HFF-Myc (cell line): ENCODE measurements at places on chromosomes 12 and 14.

DNA sequence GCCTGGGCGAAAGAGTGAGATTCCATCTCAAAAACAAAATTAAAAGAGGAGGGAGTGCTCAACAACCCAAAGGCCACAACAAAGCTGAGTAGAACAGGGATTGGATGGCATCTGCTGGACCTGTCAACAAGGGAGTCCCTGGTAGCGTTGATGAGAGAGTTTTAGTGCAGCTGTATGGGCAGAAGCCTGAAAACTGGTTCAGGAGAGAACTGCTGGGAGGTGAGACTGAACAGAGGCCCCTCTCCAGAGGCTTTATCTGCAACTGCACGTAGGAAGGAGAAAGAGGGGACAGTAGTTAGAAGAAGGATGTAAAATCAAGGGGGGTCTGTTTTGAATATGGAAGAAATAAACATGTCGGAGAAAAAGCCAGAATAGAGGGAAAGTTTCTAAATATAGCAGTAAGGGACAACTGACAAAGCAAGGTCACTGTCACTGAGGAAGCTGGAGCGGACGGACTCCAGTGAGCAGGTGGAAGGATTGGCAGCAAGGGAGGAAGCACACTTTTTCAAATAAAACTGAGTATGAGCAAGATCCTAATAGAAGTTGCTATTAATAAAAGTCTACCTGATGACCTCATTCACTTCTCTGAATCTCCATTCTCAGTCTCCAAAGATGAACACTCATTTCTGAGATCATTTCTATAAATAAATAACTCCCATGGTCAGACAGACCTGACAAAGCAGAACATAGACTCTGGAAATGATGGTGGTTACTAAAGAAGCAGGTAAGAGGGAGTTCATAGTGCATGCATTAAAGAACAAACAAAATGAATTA lies 11.8 kb upstream of the ATF1 start:
- no peak for DNase-seq

DNA sequence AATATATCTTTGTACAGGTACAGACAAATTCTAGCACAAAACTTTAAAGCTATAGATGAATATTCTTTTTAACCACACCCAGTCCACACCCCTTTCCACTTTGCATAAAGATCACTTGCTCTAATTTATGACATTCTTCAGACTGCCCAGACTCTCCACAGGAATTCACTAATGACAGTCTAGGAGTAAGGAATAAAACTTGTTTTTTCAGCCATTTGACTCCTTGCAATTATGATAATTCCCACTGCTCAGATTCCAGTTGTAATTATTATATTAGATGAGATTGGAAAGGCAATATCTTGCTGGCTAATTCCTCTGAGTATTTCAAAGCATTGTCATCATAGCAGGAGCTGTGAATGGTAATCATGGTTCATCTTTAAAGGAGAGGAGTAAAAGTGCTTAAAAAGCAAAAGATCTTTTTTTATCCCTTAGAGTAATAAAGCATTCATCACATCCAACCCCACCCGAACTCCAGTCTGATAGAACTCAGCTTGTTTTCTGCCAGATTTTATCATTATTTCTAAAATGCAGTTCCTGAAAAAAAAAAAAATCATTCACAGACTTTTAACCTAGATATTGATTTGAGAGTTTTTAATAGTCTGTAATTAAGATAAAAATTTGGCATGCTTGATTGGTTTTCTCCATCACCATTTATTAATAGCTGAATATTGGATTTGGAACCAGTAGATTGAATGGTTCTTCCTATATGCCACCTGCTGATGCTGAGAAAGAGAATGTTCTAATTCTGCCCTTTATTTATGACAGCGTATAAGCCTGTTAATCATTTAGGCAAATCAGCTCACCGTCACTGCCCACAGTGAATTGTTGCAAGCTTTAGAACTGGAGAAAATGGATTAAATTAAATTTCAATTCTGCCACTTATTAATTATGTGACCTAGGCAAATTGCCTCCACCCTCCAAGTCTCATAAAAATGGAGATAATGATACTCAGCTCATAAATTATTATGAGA lies 93.9 kb upstream of the RASSF8 start:
- no peak for DNase-seq

DNA sequence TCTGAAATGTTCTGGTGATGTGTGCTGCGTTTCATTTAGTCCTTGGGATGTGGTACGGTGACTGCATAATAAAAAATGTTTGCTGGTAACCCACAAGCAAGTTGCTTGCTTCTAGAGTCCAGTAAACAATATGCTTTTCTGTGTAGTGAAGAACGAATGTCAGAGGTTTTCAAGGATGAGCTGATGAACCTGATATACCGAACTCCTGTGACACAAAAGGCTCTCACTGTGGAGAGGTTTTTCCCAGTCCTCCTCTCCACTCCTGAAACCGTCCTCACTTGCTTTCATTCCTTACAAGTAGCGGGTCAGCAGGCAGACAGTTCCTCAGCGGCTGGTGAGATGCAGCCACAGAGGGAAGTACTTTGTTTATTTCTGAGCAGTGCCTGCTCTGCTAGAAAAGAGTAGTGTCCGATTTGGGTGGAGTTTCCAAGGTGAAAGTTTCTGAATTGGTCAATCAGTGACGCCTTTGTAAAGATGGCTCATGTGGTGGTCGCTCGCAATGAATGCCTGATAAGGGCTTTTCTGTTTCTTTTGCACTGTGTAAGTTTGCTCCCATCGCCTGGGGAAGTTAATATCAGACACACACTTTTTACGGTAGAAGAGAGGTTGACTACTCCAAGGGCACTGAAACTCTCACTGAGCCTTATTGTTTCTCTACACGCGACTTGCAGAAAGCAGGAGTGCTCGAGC lies 3.0 kb downstream of the ETV6 start:
- no peak for DNase-seq

DNA sequence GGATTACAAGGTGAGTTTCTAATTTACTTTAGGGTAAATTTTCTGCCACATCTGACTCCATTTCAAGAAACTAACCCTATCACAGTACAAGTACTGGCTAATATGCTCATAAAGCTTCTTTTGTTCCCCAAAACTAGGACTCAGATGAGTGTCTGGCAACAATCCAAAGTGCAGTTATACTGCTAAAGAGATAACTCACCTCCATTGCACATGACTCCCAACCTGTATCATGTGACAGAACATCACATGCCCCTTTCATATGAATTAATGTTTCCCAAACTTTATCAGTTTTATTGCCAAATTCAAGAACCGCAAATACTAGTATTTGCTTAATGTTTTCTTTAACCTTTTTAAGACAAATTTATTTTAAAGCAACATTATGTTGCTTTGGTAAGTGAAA lies 3.9 kb upstream of the PPP1R12A start:
- no peak for DNase-seq

GRCh38 chr12:6165395-6165794 lies 34.8 kb upstream of the CD9 start:
- no peak for DNase-seq

- no peak for DNase-seq
These were observed at the start of gene P3H3 for GRCh38 chr12:6827982-6828780. TSS of gene P3H3 (plus strand) at chr12:6828407. CDS start at chr12:6828441, 34 bp downstream.

DNA sequence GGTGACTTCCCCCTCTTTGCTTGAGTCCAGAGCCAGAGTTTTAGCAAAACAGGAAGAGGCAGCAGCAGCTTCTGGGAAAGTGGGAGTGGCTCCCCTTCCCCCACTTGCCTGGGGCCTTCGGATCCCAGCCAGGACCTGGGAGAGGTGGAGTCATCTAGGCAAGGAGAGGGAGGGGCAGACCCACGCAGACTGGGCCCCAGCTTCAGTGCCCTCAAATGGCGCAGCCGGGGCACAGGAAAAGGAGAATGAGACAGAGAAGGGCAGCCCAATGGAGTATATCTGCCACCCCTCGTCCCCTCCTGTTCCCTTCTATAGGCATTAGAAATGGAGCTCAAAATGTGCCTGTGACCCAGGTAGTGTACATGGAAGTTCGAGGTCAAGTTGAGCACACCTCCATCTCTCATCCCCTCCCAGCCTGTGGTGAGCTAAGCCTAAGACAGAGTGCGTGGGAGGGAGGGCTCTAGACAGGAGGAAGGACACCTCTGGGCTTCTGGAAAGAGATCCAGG lies 9.3 kb upstream of the HDAC7 start:
- DNase-seq, result no peak

DNA sequence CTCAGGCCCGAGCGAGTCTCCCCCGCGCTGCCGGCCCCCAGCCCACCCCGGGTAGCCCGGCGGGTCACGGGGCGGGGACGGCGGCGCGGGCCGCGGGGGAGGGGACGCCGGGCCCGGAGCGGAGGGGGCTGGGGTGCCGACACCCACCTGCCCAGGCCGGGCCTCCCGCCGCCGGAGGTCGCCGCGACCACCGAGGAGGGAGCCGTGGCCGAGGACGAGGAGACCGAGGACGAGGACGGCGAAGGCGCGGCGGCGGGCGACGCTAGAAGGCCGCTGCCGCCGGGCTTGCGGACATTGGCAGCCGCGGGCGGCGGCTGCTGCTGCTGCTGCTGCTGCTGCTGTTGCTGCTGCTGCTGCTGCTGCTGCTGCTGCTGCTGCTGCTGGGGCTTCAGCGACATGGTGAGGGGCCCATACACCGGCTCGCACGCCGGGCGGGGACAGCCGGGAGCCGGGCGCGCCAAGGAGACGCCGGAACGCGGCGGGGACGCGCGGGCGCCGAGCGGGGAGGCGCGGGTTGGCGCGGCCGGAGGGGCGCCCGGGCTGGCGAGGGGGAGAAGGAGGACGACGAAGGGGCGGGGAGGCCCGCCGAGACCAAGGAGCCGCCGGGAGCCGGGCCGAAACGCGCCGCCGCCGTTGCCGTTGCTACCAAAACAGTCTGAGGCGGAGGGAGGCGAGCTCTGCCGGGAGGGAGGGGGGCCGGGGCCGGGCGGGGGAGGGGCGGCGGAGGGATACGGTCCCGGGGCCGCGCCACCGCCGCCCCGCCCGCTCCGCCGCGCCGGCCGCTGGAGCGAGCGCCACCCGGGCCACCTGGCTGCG lies at the start of gene ATXN2:
Gene ATXN2 (minus strand): TSS at position 679 of the 816 bp plus-strand sequence. CDS start 281 bp downstream, at position 398.
- no peak for DNase-seq

DNA sequence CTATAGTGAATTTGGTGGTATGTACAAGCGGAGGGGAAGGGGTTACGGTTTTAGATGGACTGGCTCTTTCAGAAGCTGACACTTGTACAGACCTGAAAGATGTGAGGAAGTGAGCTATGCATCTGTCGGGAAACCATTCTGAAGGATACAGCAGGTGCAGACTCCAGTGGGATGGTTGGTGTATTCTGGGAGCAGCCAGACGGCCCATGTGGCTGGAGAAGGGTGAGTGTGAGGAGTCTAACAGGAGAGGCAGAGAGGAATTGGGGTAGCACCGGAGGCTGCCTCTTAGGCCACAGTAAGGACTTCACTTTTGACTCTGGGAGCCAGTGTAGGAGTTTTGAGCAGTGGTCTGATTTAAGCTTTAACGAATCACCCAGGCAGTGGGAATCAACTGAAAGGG lies 90.7 kb downstream of the APAF1 start:
- DNase-seq, result no peak

DNA sequence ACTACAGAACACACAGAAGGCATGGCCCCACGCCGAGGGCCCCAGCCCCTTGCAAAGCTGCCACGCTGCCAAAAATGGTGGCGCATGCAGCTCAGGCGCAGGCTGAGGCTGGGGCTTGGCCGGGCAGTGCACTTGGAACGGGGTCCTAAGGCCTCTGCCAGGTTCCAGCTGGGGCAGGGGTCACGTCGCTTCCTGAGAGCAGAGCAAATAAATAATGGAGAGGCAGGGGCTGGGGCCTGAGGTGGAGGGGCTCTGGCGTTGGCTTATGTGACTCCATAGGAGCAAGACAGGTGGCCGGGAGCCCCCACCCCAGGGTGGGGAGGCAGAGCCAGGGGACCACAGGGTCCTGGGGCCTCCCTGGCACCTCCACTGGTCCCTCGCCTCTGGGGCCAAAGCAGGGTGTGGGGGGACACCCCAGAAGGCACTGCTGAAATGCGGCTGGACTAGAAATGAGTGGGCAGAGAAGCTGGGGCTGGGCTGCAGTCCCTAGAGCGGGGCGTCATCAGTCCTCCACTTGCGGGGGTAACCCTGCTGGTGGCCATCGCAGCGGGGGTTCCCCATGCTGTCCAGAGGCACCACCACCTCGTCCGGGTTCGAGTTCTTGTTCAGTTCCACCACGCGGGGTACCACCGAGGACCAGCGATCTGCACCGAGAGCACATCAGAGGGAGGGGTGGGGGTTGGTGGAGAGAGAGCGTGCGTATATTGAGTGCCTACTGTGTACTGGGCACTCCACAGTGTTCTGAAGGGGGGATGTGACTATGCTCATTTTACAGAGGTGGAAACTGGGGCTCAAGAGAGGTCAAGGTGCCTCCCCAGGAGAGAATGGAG lies 49.8 kb downstream of the TRPV4 start:
- no peak for DNase-seq

GRCh38 chr14:80792771-80793170 lies 148.8 kb downstream of the CEP128 start:
- no peak for DNase-seq

- DNase-seq, result no peak
These were observed 582.5 kb downstream of the NRXN3 start for GRCh38 chr14:78752518-78753188.

GRCh38 chr12:111163422-111163821 lies 205.5 kb downstream of the PHETA1 start:
- no peak for DNase-seq

- no peak for DNase-seq
These were observed 438.4 kb upstream of the DCN start for GRCh38 chr12:91620992-91621391.

DNA sequence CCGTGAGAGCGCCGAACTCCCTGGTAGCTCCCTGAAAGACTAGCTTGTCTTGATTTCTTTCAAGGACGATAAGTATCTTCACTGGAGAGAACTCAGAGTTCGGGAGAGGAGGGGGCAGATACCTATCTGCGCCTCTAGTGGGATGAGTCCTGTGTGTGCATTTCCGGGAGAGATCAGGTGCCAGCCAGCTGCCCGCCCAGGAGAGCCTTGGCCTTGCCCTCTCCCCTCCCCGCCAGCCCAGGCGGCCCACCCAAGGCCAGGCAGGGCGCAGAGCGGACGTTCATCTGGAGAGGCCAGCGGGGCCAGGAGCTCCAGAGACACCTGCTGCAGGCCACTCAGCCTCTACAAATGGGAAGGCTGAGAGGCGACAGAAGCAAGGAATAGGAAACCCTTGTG lies 1.0 kb downstream of the CD9 start:
- DNase-seq, result no peak

DNA sequence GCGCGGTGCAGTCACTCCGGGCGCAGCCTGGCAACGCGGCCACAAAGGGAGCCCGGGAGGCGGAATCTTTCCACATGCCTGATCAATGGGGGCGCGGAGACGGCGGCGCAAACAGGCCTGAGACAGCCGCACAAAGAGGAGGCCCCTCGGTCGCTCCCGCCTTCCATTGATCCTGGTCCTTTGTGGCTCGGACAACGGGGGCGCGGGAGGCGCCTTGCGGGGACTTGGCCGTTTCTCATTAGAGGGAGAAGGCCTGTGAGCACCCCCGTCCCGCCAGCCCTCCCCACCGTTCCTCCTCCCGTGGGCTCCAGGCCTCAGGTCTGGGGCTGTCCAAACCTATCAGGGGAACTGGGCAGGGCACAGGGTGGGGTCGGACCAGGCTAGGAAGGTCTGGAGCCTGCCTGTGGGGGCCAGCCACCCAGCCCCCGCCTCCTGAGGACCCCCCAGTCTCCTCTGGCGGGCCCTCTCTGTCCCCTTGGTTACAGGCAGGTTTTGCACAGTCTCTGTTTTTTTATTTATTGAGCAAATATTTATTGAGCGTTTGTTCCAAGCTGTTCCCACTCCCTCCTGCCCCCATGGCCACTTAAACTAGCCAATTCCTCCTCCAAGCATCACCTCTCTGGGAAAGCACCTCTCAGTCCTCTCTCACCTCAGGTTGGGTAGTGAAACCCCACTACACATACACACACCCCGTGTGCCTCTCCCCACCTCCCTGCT lies 29.0 kb upstream of the MSI1 start:
- DNase-seq, result no peak
